EL (cell line): ENCODE measurements at places on chromosomes 3 and 15.

- no peak for DNase-seq
Measured at GRCh38 chr3:183163563-183163962, 1.0 kb upstream of the LAMP3 start.

GRCh38 chr15:83200162-83200561, 7.5 kb downstream of the HDGFL3 start:
- DNase-seq, result peak; percentile 70

DNA sequence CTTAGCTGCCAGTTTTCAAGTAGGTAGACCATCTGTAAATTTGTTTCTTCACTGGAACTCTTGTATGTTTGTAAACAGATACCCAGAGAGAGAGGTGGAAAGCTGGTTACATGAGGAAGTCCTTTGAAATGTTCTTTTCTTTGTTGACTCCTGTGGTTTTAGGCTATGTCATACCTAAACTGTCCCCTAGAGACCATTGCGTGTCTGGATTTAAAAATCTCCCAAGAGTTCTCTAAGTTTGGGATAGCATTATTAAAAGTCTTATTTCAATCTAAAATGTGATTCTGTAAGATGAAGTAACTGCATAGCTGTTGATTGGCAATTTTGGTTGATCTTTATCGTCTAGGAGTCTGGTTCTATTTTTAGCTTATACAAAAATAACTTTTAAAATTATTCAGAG, 127.2 kb downstream of the GHSR start:
- DNase-seq, result no peak

DNA sequence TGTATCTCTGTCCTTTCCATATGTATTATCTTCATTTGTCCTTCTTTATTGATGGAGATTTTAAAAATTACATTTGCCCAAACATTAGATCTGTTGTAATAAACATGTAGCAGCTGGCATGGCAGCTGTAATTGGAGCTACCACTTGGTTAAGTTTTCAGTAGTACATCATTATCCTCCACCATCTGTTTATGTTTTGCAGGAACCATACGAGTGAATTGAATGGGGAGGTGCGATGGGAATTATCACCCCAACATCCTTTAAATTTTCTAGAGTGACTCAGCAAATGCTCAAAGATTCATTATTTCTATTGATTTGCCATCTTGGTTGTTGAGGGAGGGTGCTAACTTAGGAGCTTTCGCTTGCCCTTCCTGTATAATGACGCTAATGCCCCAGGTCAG, 32.6 kb upstream of the NOX5 start:
- no peak for DNase-seq

DNA sequence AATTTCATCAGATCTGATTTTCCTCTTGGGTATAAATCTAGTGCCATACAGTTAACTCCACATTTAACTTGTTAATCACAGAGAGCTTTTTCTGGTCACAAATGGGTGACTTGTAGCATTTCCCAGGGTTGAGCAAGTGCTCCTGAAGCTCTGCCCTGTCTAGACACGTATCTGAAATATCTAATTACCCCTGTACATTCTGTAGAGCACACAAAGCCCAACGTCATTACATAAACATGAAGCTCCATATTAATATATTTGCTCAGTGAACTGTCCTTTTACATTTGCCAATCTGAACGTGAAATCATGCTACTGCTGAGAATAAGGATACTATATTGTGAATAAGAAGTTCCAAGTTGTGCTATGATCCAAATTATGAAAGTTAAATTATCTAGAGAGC, 49.0 kb downstream of the THBS1 start:
- no peak for DNase-seq

DNA sequence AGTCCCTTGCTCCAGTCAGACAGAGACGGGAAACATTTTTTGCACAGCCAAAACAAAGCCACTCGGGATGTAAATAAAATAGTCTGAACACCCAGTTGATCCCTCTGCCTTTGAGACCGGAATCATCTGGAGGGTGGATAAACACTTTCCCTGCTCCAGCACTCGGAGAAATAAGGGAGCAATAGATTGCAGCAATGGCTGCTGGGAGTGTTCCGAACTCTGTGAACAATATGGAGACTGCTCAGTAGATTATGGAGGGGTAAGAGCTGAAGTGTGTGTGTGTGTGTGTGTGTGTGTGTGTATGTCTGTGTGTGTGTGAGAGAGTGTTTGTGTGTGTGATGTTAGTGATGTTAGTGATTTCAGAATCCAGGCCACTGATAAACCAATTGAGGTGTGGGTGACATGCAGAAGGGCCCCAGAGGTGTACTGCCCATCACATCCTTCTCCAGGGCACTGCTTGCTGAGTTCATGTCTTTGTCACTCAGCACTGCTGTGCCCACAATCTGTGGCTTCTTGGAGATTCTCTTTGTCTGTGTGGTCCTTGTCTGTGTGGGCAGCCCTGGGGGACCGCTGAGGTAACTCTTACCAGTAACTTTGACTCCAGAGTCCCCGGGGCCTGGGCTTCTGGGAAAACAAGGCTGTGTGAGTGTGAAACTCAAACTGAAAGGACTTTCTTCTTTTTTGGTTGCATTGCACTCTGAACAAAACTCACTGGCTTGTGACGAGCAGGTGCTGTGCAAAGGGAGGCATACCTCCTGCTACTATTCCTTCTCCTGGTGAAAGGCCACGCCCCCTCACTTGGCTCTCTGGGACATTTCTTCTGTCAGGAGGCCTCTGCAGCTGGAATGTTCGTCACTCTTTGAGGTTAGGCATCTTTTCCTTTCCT, 23.0 kb downstream of the CRYGS start:
- DNase-seq, result no peak

DNA sequence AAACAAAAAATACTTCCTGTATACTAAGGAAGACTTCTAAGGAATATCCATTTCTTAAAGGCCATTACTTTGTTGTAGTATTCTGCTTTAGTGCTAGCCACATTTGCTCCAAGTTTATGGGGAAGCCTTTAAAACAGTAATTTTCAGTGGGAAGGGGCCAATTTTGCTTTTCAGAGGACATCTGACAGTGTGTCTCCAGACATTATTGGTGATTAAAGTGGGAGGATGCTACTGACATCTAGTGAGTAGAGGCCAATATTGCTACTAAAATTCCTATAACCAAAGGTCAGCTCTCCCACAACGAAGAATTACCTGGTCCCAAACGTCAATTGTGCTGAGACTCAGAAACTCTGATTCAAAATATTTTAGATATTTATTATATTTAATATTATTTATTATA, 24.8 kb downstream of the SLC28A2 start:
- peak; percentile 25 for DNase-seq

DNA sequence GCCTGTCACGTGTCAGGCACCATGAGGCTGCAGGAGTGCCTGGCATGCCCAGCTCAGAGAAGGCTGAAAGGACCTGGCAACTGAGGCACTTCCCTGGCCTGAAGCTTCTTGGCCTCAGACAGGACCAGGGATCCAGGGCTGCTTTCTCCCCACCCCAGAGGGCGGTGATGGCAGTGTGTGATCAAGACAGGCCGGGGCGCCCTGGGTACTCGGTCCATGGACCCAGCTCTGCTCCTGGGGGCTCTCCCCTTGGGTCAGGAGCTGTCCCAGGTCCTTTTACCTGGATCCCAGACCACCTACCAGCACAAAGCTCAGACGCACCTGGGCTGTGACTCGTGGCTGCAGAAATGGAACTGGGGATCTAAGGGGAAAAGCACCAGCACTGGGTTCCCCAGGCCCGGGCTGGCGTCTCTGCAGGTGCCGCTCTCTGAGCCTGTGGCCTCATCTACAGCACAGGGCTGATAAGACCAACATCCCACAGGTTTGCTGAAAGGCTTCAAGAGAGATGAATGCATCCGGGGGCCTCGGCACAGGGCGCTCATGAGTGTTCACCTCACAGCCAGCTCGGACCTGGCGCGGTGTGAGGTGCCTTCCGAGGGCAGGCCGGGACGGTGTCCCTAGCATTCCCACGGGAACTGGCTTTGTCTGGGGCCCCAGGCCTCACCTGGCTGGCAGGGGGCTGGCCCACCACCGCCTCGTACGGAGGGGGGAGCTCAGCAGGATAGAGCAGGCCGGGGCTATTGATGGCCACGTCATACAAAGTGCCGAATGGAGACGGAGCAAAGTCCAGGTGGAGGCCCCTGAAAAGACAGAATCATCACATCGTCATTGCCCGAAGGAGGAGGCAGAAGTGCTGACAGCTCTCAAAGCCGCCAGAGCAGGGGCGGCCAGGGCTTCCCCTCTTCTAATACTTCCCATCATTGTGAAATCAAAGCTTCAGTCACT, 133.6 kb downstream of the NSMCE3 start:
- no peak for DNase-seq

- DNase-seq, result no peak
Measured at GRCh38 chr3:60707452-60708020, 543.7 kb downstream of the FHIT start.

DNA sequence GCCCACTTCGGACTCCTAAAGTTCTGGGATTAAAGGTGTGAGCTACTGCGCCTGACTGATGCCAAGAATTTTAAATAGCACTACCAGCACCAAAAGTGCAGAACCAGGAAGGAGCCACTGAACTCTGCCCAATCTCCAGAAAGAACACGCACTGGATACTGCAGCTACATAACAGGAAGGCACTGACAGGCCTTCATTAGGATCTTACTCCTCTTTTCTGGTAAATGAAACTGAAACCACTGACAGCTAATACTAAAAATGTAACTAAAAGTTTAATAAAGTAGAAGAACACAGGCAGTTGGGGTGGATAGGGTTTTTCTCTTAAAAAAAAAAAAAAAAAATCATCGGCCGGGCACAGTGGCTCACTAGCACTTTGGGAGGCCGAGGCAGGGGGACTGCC, 74.1 kb upstream of the CHRM5 start:
- DNase-seq, result no peak

DNA sequence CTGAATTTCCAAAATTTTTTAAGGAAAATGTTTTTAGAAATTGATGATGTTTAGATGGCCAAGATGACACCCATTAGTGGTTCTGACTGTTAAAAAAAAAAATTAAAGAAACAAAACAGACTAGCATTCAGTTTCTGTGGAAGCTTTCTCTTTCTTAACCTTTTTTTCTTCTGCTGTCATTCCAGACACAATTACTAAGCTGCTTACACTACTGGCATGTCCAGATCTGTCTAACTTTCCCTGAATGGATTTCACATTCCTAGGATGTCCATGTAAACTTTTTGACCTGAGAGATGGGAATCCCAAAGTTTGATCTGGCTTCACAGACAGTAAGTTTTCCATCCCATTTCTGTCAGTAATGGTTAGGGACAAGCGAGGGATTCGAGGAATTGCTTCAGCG, 10.3 kb upstream of the MTMR10 start:
- DNase-seq, result no peak

DNA sequence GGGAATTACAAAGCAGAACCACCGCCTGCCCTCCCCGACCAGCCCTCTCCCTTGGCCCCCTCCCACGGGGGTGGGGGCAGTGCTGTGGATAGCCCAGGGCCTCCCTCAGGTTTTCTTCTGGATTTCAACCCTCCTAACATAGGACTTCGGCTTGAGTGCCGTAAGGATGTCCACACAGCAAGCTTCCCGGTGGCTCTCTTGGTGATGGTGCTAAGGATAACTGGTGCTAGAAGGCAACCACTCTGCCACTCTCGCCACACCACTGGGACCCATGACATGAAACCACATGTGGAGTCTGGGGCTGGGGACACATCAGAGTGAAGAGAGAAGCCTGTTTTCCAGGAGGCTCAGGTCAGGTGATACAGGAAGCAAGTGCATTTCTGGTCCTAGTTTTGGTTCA, 35.4 kb downstream of the SCN5A start:
- DNase-seq, result no peak

- no peak for DNase-seq
Measured at GRCh38 chr3:136653628-136654027, 98.5 kb downstream of the STAG1 start.

- no peak for DNase-seq
Measured at GRCh38 chr3:130851277-130851676, 42.6 kb upstream of the ATP2C1 start.

DNA sequence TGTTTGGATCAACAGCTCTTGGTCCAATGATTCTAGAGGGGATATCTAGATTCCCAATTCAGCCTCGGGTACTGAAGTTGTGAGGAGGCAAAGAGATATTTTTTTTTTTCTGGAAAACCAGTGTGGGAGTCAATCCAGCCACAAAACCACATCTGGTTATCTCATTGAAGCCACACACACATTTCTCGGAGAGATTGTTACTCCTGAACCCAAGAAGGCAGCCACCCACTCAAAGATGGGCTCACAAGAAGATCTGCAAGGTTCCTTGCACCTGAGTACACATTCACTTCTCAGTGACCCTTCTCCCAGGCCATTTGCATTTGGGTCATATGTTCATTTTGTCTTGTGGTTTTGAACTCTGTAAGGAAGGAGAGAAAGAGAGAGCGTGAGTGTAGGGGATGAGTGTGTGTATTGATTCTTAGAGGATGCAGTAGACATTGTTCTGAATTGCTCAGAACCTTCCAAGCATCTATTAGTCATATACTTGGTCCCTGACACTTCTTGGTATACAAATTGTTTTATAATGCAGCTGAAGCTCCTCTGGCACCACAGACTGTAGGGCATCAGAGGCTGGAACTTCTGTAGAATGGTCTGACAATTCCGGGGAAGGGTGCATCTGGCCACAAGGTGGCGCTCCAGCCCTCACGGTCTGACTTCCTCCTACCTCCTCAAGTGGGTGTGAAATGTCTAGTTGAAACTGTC, 39.3 kb upstream of the TRA2B start:
- DNase-seq, result peak; percentile 68

GRCh38 chr15:50808728-50809127, 43.2 kb upstream of the SPPL2A start:
- DNase-seq, result no peak

DNA sequence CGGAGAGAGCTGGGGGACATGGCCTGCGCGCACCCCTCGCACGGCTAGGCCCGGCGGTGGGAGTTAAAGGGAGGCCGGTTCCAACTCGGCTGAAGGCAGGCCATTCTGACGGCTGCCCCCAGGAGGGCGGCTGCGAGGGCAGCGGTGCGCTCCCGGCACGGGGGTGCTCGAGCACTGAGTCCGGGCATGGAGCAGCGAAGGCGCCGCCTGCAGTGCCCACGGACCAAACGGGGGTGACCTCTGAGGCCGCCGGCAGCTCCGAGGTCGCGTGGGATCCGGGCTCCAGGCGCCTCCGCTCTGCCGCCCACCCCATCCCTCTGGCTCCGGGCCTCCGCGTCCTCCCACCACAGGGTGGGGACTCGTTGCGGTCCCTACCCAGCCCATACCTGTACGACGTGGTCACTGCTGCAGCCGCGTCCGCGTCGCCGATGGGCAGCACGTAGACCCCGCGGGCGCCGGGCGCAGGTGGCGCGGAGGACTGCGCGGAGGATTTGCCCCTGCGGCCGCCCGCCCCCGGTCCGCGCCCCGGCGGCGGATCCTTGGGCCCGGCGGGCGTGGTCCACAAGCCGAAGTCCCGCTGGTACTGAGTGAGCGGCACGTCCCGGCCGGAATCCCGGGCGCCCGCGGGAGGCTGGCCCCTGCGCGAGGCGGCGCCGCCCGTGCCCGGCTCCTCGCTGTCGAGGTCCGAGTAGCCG, 469 bp downstream of the MAP6D1 start:
- DNase-seq, result peak; percentile 46

GRCh38 chr15:25671132-25671531, 192.0 kb downstream of the ATP10A start:
- no peak for DNase-seq

GRCh38 chr3:50255251-50255615, 13.7 kb upstream of the SEMA3B start:
- DNase-seq, result no peak

GRCh38 chr3:149658744-149659497, 1.1 kb upstream of the WWTR1 start:
- no peak for DNase-seq

GRCh38 chr15:68512598-68512997, 66.2 kb upstream of the CORO2B start:
- no peak for DNase-seq
